Activated CD4-positive, alpha-beta T cell treated with anti-CD3 and anti-CD28 coated beads, Interleukin-2, amount 50 U/mL, for 24 hours (primary cell): ENCODE measurements at places on chromosomes 6 and 20.
A peak's percentile ranks its signal among the peaks of the same experiment; 100 is the strongest.

GRCh38 chr6:132004668-132005067 lies 53.5 kb upstream of the CCN2 start:
- DNase-seq: no peak

GRCh38 chr20:17671011-17671410 lies 11.0 kb downstream of the RRBP1 start:
- no peak for DNase-seq

- DNase-seq: no peak
Measured at GRCh38 chr20:59784791-59785668, 148.4 kb downstream of the SYCP2 start.

DNA sequence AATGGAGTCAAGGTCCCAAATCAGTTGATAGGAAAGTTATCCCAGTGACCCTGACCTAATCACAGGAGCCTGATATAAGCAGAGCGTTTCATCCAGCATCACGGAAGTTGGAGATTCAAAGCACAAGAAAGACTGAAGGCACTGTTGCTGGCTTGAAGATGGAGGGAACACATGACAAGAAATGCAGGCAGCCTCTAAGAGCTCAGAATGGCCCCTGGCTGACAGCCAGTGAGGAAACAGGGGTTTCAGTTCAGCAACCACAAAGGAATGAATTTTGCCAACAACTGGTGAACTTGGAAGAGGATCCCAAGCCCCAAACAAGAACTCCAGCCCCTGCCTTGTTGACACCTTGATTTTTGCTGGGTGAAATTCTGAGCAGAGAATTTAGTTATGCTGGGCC lies 778.5 kb downstream of the MAFB start:
- DNase-seq: no peak

- no peak for DNase-seq
Measured at GRCh38 chr20:17499041-17499440, 32.1 kb downstream of the BFSP1 start.

DNA sequence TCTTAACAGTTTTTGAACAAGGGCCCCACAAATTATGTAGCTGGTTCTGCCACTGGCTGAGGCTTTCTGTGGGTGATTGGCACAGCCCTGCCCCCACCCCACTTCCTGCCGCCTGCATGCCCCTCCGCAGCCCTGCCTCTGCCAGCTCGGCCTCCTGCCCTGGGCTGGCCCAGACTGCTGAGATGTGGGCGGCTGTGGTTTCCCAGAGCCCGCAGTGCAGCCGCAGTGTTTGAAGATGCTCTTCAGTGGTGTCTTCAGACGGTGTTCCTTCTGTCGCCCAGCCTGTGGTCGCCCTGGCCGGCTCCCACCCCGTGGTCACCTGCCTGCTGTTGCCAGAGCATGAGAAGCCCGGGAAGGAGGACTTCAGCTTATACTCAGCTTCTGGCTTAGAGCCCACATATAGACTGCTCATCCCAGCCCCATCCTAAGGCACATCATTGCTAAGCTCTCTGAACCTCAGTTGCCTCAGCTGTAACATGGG lies 154.3 kb downstream of the VEGFA start:
- DNase-seq: peak; percentile 3

GRCh38 chr6:155747491-155747890 lies 291.9 kb upstream of the NOX3 start:
- no peak for DNase-seq

DNA sequence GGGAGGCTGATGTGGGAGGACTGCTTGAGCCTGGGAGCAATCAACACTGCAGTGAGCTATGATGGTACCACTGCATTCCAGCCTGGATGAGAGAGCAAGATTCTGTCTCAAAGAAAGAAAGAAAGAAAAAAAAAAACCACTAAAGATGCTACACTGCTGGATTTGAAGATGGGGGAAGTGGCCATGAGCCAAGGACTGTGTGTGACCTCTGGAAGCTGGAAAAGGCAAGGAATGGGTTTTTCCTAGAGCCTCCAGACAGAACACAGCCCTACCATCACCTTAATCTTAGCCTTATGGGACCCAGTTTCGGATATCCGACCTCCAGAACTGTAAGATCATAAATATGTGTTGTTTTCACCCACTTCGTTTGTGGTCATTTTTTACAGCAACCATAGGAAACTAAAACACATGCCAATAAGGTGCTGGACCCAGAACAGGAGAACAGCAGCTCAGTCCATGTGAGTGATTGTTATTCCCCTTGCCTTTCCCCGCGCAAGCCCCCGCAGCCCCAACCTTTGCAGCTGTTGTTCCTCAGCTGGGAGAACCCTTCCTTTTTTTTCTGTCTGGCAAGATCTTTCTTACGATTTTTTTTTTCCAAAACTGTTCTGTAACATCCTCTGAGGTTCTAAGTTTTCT lies 11.1 kb upstream of the VAPB start:
- no peak for DNase-seq

GRCh38 chr6:87151781-87152525 lies 3.4 kb upstream of the ZNF292 start:
- peak; percentile 58 for DNase-seq

- no peak for DNase-seq
Measured at GRCh38 chr20:19757487-19758132, 448 bp upstream of the RIN2 start.

DNA sequence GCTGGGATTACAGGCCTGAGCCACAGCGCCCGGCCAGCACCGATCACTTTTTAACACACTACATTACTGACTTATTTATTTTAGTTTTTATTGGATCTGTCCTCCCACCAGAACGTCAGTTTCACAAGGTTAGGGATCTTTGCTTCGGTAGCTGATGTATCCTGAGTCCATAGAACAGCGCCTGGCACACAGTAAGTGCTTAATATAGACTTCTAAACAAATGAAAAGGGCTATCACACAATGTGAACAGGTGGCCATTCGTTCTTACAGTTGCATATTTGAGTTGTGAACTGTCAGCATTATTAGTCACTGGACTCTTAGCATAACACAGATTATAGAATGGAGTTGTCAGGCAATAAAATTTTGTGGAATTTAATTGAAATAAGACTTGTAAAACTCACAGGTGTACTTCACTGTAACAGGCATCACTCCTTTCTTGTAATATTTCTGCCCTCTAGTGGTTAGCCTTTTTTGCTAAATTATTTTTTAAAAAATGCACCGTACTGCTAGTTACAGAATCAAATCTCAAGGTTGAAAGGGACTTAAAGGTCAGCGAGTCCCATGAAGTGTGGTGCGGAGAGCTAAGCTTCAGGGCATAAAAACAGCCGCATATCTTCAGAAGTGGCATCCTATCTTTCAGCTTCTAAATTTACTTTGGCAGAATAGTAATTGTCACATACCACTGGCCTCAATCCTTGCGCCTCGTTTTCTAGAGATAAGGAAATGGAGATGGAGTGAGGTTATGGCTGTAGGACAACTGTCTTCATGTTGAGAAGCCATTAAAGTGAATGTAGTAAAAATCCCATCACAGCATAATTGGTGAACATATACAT lies 3.4 kb upstream of the TBC1D7 start:
- no peak for DNase-seq

DNA sequence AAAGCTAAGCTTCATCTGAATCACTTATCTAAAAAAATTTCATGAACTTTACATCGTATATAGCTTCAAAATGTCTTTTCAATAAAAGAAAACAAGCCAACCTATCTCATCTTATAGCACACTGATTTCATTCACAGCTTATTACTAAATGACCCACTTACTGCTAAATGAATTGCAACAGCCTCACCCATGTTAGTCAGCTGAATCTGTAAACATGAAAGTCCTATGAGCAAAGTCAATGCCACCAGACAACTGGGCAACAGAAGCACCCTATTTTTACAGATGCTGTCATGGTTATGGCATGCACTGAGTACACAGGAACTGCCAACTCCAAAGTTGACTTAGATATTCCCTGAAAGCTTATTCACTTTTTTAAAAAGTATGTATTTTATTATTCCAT lies 41.2 kb upstream of the DST start:
- no peak for DNase-seq

DNA sequence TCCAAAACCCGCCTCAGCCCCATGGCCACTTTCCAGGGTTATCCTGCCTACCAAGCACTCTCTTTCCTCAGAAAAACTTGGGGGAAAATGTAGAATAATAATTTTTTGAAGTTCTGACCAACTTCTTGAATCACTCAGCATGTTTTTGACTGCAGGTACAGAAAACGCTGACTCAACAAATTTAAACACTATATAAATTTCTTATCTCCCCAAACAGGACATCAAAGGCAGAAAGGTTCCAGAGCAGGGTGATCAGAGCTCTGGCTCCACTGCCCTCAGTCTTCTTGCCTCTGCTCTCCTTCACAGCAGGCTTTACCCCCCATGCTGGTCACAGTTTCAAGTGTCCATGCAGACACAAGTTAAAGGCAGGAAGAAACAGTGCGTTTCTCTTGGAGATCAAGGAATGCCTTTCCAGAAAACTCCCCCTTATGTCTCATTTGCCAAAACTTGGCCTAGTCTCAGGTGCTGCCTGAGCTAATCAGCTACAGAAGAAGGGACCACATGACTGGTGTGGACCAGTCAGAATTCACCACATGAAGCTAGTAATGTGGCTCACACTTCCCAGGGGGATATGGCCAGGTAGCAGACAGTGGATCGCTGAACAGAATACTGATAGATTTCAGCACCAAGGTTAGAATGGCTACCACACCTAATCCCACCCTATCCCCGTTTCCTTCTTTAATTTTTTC lies 24.4 kb upstream of the SLC17A3 start:
- no peak for DNase-seq

DNA sequence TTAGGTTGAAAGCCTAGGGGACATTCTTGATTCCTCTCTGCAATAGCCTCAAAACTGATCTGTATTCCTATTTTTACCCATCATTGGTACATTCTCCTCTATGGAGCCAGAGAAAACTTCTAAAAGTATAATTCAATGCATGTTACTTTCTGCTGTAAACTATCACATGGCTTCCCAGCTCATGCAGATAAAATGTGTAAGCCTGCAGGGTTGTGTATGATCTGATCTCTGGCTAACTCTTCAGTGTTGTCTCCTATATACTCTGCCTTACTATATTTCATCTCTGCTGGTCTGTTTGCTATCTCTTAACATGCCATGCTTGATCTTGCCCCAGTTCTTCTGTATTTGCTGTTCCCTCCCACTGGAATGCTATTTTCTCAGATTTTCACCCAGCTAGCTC lies 323.3 kb upstream of the RSPO3 start:
- DNase-seq: no peak

DNA sequence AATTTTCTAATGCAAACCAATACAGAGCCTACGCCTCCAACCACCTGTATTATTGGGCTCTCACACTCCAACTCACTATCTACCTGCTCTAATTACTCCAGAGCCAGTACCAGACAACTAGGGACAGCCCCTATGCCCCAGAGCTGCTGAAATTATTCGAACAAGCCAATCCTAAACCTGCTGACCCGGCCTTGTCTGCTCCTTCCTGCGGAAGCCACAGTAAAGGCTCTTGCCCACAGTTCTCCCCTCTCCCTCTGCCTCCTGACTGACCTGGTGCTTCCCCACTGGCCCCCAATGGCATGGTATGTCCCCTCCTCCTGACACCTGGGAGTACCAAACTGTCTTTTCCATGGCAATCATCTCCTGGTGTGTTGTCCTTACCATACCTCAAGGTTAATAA lies 4.1 kb upstream of the TOX2 start:
- DNase-seq: no peak

DNA sequence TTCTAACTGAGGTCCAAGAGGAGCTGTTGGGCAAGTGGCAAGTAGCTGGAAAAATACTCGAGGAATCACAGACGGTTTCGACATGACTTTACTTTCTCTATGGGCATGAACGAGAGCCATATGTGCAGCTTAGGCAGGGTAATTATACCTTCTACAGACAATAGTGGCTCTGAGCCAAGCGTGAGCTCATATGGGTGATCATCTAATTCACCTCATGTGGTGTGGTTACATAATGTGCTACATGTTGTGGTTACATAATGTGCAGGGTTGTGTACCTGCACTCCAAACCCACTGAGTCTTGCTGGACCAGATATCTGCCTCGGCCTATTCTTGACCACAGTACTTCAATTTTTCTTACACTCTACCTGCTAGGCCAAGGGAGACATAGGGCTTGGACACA lies 771.7 kb upstream of the EYS start:
- DNase-seq: no peak

- no peak for DNase-seq
Measured at GRCh38 chr6:2162079-2162445, 83.3 kb downstream of the GMDS start.

DNA sequence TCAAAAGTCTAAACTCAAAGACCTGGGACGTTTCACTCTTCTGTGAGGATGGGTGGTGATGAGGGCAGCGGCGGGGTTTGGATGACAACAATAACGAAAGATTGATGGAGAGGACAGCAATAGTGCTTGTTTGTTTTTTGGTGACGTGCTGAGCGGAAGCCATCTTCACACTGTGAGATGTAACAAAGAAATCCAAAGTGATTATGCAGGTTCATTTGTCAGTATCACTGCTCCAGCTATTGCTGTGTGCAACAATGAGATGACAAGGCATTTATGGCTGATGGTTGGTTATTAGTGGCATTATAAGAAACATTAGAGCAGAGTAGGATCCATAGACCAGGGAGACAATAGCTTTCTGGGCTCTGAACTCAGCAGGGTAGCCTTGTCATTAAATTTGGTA lies 306.7 kb downstream of the RNF144B start:
- no peak for DNase-seq

DNA sequence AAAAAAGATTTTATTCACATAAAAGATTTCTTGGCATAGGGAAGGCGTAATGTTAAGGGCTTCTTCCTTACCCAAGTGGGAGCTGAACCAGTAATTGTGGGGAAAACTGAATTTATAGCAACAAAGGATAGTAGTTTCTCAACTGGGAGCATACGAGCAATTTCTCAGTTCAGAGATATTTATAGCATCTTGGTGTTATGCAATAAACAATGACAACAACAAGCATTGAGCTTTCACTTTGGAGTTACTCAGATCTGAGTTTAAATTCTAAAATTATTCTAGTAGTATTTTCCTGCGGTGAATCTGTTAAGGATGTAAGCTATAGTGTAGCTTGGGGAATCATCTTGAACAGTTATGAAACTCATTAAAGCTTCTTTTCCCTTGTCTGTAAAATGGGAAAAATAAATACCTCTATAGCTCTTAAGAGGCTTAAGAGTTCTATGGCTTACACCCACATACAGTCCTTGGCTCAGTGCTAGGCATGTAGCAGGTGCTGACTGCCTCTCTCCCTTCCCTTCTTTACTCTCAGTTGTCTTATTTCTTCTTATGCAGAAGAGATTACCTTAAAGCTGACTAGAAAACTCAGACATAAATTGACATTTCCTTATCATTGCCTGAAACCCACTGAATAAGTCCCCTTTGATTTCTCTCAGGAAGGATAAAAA lies 58.8 kb downstream of the SAMD5 start:
- no peak for DNase-seq

DNA sequence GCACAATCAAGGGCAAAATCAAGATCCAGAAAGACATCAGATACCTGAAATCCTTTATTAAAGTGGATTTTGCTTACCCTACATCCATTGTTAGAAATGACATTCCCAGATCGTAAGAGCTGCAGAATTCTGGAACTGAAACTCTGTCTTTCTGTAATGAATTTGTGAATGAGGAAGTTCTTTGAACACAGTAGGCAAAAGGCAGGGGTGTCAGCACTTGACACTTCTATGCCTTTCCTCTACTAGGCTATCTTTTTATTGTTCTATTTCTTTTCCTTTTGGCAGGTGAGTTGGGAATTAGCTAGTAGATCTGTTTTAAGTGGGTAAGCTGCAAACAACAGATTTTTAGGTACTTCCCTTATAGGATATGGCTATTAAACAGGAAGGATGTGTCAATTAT lies 126.3 kb downstream of the CARMIL1 start:
- DNase-seq: no peak

- no peak for DNase-seq
Measured at GRCh38 chr6:69202768-69203167, 567.7 kb downstream of the ADGRB3 start.

GRCh38 chr6:155185544-155185943 lies 78.3 kb upstream of the CLDN20 start:
- no peak for DNase-seq

GRCh38 chr6:37459981-37460800 lies 27.2 kb downstream of the CMTR1 start:
- no peak for DNase-seq
